ENCODE measurements at places on chromosomes 6 and 20.

GRCh38 chr6:138523347-138524210, 24.3 kb upstream of the NHSL1 start:
- DNase-seq = no peak

DNA sequence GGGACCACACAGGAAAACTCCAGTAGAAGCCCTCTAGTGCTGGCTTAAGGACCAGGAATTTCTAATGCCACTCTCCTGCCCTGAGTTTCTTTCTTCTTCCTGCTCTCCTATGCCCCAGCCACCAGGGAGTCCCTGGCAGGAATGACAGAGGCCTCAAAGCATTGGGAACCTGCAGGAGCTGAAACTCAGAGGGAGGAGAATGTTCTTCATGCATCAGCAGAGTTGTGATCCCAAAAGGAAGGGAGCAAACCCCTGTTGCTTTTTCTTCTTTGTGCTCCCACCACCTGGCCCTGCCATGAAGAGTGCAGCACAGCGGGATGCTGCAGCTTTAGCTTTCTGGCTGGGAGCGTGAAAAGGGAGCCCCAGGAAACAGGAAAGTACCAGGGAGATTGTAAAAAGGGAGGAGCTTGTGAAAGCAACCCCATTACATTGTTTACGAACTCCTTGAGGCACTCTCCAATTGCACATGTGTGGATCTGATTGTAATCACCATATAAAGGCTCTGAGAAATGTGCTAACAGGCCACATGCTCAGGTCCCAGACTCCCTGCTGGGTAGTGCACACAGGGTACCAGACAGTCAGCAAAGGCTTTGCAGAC, 34.7 kb upstream of the FKBP1A start:
- DNase-seq = no peak

- no peak for DNase-seq
Measured at GRCh38 chr20:14758356-14758755, 420.9 kb upstream of the FLRT3 start.

- no peak for DNase-seq
Measured at GRCh38 chr6:23243854-23244253, 674.5 kb downstream of the HDGFL1 start.

DNA sequence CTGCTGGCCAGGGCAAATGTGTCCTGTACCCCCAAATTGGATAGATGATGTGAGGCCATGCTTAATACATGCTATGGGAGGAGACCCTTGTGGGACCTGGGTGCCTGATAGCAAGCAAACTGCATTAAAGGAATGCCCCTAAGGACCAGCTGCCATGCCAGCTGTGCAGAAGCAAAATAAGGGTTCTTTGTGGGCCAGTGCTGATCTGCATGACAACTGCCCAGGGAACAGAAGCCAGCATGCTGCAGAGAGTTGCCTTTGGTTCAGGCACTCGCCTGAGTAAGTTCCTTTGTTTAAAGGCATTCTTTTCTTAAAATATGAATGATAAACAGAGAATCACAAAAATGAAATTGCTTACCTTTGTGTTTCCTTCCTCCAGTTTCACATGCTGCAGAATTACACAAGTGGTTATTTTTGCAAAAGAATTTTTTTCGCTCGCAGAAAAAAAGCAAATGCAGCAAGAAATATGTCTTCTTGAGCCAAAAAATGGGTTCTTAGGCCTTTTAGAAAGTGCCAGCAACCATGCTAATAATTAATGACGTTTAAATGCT, 6.9 kb upstream of the SYNDIG1 start:
- DNase-seq = no peak

DNA sequence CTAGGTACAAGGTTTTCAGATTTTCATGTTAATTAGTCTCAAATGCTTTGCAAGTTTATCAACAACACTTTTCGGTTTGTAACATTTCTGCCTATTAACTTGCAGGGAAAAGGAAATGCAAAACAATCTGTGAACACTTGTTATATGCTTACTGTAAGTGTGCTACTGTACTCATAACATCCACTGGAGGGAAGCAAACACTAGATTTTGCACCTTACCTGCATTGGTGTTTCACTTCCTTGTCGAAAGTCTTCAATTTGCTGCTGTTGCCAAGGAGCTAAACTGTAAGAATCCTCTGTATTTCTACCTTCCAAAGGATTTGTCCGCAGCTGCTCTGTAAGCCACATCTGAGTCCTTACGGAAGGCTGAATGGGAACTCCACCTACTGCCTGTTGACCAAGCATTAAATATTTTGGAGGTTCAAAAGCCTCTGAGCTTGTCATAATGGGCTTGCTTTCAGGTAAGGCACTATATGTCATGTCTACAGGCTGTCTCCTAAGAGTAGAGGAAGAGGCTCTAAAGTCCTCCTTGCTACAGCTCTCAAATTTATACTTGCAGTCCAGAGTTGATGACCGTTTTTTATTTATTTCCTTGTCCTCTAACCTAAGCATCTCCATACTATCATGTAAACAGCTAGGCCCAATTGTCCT, 17.3 kb downstream of the PLN start:
- DNase-seq = peak; percentile 59

DNA sequence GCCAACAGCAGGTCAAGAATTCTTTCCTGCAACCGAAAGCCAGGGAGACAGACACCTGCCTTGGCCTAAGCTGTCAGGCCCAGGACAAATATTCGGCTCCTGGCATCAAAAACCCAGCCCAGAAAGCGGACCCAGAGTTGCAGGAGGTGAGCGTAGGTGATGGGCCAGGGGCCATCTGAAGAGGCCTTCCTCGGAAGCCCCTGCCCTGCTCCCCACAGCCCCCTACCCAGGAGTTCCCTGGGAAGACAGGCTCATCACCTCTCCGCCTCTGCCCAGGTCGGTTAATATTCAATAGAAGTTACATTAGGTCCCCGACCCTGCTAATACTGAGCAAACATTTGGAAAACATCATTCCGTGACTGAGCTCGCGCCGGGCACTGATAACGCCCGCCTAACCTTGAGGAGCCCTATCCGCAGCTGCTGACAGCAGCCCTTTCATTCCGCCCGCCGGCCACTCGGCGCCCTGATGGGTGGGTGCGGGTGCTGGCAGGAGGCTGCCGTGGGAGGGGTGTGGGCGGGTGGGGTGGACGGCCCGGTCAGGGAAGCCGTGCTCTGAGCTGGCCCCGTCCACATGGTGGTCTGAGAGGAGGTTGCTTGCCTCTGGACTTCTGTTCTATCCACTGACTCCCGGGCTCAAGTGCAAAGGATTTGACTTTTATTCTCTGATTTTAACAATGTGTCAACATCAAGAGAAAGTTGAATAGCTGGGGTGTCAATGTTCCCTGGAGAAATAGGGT, 55.7 kb downstream of the HNF4A start:
- no peak for DNase-seq

GRCh38 chr6:34239500-34239825, 2.8 kb downstream of the HMGA1 start:
- no peak for DNase-seq

- DNase-seq = no peak
Measured at GRCh38 chr6:41625442-41625841, 12.8 kb upstream of the MDFI start.

DNA sequence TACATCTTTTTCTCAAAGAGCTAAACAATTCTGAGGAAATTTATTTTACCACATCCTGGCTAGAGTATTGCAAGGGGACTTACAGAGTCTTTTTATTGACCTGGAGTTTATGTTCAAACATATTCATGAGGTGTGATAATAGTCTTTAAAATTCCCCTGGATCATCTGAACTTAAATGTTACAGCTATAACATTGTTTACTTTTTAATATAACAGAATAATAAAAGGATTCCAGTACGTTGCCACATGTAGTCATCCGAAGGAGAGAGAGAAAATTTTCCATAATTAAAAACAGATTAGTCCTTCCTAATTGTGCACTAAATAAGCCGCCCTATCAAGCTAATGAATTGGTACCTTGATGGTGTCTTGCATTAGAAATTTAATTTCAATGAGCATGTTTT, 765.4 kb upstream of the MAP3K7 start:
- no peak for DNase-seq

GRCh38 chr20:32743237-32744112, at the start of gene COMMD7:
TSS of gene COMMD7 (minus strand) at chr20:32743467. CDS start at chr20:32743391, 76 bp downstream.
- DNase-seq = peak; percentile 71

GRCh38 chr6:19803331-19804204, 33.6 kb upstream of the ID4 start:
- DNase-seq = no peak

DNA sequence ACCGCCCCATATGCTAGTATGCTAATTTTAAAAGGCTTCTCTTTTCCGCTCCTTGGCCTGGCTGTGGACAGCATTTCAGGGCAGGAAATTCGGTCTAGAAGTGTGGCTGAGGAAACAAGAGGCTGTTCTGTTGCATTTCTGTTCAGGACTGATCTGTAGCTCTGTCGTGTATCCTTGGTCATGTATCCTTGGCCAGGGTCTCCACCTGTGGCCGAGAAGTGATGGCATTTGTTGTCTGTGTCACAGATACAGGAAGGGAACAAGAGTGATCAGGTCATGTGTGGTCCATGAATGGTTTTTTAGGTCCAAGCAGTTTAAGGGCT, 300.5 kb upstream of the SUPT3H start:
- no peak for DNase-seq

- DNase-seq = no peak
Measured at GRCh38 chr6:67591910-67592309, 1043.2 kb upstream of the ADGRB3 start.

DNA sequence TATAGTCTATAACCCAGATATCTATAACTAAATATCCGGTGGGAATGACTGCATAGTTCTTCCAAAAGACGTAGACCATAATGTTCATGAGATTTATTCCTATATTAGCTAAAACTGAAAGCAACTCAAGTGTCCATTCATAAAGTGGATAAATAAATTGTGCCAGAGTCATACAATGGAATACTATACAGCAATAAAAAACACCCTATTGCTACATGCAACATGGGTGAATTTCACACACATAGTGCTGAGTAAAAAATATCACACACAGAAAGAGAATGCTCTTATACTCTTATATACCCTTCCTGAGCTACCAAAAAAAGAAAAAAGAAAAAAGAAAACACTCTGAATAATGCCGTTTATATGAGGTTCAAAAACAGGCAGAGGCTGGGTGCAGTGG, 6.9 kb downstream of the TNXB start:
- DNase-seq = no peak

- DNase-seq = no peak
Measured at GRCh38 chr6:113735491-113735890, 121.7 kb upstream of the MARCKS start.

DNA sequence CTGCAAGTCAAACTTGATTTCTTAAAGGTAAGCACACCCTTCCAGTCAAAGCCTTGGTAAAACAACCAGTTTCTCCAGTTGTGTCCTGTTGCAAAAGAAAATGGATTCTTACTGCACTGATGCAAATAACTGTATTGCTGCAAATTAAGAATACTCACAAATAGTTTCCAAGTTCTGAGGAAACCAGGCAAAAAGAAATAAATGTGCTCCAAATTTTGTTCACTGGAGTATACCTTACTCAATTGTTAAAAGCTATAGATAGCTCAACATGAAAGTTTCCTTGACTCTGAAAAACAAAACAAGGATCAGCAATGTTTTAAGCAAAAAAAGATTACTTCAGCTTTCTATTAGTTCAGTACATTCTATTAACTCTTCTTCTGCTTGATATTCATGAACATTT, 75.2 kb downstream of the SLC16A10 start:
- no peak for DNase-seq

DNA sequence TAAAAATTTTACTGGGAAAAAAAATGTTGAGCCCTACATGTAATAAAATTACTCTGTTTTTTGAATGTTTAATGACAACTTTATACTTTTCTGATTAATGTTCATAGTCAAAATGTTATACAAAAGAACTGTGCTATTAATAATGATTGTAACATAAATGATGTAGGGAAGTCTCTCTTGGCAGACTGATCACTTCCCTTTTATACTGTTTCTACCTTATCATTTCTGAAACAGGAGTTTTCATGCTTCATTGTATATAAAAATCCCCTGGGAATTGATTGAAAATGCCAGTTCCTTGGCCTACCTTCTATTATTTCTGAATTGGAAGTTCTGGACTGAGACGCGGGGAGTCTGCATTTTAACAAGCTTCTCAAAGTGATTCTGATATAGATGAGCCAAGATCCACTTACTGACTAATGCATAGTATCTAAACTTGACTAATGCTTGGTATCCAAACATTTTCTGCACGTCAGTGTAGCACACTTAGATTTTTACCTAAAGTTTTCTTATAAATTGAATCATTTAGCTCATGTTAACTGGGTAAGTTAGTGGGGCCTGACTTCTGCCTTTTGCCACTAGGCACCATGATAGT, 7.2 kb upstream of the HDAC2 start:
- DNase-seq = no peak

DNA sequence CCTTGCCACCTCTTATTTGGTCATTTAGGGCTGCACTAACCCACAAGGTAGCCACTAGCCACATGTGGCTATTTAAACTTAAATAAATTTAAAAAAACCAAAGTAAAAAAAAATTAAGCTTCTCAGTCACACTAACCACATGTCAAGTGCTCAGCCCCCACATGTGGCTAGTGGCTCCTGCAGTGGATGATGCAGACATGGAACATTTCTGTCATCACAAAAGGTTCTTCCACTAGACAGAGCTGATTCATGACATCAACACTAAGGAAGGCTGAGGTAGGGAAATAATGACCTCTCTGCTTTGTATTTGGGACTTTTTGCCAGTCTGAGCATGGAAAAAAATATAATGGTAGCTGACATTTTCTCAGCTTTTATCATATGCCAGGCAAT, 173.0 kb upstream of the FERMT1 start:
- no peak for DNase-seq

DNA sequence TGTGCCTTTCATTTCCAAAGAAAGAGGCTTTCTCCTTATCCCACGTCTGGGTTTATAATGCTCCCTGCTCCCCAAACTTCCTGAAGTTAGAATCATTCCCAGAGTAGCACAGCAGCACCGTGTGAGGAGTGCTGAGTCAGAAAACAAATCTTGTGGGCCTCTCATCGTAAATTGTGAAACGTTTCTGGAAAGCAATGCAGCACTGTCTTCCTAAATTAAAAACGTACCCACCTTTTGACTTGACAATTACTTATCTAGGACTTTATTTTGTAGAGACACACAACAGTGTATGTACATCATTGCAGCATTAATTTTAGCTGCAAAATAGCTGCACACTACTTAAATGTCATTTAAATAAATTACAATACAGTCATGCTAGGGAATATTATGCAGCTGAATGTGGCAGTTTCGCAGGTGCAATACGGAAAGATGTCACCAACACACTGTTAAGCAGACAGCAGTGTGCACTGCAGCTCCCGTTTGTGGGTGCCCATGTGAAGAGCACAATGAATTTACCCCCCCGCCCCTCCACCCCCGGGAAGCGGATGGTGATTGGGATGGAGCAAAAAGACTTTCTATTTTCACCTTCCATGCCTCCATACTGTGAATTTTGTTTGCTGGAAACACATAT, 30.8 kb downstream of the RRBP1 start:
- no peak for DNase-seq

- DNase-seq = no peak
Measured at GRCh38 chr20:35635652-35636051, 20.0 kb downstream of the SPAG4 start.

- no peak for DNase-seq
Measured at GRCh38 chr20:20446425-20447015, 78.6 kb downstream of the INSM1 start.

GRCh38 chr20:9532069-9532838, 17.9 kb downstream of the LAMP5 start:
- DNase-seq = no peak

Measured in GM06990 (cell line).